HS-27A (cell line): ENCODE measurements at places on chromosomes 3 and 15.

DNA sequence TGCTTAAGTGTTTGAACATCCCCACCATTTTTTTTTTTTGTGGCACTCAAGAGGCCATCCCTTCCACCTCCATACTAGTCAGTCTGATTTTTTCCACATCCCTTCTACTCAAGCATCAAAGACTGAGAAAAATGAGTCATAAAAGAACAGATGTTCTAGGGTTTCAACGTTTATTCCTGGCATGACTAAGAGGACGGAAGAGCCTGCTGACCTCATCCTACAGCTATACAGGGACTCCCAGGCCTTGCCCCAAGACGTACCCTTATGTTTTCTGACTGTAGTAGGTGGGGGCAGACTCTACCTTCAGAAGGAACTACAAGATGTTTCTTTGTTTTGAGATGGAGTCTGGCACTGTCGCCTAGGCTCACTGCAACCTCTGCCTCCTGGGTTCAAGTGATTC lies 3.3 kb upstream of the ITPKA start:
- DNase-seq, result peak; percentile 78

- DNase-seq, result no peak
Measured at GRCh38 chr15:81096398-81096797, 37.7 kb upstream of the CFAP161 start.

DNA sequence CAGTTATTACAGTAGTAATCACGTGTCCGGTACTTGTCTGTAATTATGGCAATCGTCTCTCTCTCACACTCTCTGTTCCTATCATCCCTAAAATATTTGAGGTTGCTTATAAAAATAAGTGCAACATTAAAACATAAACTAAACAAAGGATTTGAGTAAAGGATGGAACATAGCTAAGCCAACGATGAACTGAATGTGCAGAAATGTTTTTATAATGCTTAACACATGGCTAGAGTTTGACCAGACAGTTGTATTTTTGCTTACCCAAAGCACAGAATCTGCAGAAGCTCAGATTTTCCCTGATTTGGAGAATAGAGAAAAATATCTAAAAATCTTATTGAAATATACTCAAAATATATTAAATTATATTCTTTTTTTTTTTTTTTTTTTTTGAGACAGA lies 1030.9 kb downstream of the NAALADL2 start:
- no peak for DNase-seq

- no peak for DNase-seq
Measured at GRCh38 chr3:9402410-9403228, 5.2 kb downstream of the SETD5 start.

DNA sequence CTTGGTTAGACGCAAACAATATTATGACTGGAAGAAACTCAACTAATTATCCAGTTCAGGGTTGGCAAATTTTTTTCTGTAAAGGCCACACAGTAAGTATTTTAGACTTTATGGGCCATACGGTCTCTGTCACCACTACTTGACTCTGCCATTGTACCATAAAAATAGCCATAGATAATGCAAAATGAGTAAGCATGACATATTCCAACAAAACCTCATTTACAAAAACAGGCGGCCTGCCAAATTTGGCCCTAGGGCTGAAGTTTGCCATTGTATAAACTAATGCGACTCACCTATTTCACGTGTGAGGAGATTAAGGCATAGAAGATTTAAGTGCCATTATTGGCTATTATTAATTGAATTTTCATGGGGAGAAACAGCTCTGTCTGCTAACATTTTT lies 116.8 kb upstream of the CNTN6 start:
- no peak for DNase-seq

DNA sequence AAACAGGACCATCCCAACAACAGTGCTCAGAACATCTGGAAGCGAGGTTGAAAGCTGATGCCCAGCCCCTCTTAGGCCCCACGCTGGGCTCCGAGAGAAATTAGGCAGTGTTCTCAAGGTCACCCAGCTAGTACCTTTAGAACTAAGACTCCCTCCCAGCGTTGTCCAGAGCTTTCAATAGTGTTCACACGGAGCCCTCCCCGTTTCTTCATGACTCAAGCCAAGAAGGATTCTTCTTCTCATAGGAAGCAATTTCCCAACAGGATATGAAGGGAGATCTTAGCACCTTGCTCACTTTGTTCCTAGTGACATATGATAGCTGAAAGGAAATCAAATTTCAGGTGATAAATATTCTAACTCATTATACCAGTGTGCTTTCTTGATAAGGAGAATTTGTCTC lies 244.2 kb upstream of the ST8SIA2 start:
- no peak for DNase-seq

DNA sequence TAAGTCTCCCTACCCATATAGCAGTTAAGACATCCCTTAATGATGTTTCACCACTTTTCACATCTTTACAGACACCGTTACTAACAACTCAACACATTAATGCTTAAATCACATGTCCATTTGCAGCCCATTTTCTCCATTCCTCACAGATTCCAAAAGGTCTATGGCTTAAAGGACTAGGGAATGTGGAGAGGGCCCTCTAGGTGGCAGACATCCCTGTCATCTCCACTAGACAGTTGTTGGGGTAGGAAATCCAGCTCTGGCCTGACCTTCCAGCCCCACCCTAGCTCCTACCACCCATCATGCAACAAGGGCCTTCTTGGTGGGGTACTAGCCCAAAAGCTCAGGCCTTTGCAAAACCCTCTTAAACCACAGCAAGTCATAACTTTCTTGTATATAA lies 25.2 kb downstream of the CPEB1 start:
- no peak for DNase-seq

DNA sequence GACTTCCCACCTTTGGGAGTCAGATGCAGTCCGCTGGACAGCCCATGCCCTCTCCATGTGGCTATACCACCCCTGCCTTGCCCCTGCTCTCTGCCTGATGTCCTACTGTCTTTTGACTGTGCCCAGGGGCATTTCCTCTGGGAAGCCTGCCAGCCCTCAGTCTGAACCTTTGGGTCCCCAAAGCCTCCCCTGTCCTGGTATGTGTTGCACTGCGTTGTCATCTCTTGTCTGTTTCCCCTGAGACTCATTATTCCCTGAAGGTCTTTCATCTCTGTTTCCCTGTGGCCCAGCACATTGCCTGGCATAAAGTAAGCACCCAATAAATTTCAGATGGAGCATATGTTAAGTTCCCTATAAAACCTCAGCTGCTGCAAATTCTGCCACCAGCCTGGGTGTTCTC lies 236.6 kb upstream of the CTDSPL start:
- no peak for DNase-seq
